Thoracic aorta (tissue), 2 donors: ENCODE measurements at places on chromosomes 2 and 18.

GRCh38 chr2:65370387-65371073, 61.9 kb downstream of the SPRED2 start:
- DNase-seq: no peak
- no peak overlapping the region for H3K27ac ChIP-seq
- H3K36me3 ChIP-seq: no peaks in the 10 kb centered on the region
- no peak overlapping the region for H3K4me3 ChIP-seq

DNA sequence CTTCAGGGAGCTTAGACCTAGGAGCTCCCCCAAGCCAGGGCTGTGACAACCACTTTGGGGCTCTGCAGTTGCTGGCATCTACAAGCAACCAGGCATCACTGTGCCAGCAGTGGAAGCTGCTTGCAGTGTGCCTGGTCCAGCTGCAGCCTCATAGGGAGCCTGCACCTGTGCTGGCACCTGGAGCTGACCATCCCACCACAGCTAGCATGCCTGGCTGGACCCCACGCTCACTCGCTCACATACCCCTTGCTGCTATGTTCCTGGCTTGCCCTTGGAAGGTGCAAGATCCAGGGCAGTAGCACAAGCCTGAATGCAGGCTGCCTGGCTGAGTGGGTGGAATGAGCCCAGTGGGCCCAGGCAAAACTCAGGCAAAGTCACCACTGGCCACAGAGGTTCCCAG, 82.5 kb downstream of the ZNF804A start:
- DNase-seq: no peak
- H3K27me3 ChIP-seq: no peaks in the 10 kb centered on the region
- no peaks in the 10 kb centered on the region for H3K4me1 ChIP-seq
- no peak overlapping the region for H3K27ac ChIP-seq
- no peak overlapping the region for H3K4me3 ChIP-seq

DNA sequence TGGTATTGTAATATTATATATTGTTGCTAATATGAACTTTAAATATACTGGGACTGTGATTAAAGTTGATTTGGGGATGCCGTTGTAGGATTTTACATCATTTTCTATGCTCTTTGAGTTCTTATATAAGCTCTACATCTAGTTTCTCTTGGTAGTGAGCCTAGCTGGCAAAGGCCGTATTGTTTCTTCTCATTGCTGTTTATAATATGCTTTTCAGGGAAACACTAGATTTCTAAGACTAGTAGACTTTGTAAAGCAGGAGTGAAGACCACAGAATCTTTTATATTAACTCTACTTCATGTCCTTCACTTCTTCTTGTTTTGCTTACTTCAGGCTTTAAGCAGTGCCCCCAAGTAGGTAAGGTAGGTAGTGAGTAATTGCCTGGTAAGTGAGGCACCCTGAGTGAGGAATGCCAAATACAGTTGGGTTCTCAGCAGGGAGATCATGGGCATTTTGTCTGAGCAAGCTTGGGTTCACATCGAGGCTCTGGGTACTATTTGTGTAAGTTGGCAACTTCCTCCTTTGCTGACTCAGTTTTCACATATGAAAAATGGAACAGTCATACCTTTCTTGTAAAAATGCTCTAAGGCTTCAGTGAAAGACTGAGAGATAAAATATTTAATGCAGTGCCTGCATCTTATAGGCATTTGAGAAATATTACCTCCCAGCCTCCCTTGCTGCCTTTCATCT, 96.4 kb downstream of the RNF144A start:
- H3K27me3 ChIP-seq: no peaks in the 10 kb centered on the region
- H3K4me1 ChIP-seq: peaks cover 5% of the 10 kb centered on the region
- no peak overlapping the region for H3K27ac ChIP-seq

- no peak overlapping the region for H3K27ac ChIP-seq
- H3K4me3 ChIP-seq: no peak overlapping the region
- no peaks in the 10 kb centered on the region for H3K4me1 ChIP-seq
- DNase-seq: no peak
Measured at GRCh38 chr18:70428439-70428838, 139.6 kb downstream of the SOCS6 start.

- H3K4me1 ChIP-seq: no peaks in the 10 kb centered on the region
- no peak overlapping the region for H3K27ac ChIP-seq
- H3K27me3 ChIP-seq: no peaks in the 10 kb centered on the region
- no peak for DNase-seq
Measured at GRCh38 chr2:156522864-156523440, 86.8 kb downstream of the GPD2 start.

- DNase-seq: no peak
- H3K36me3 ChIP-seq: no peaks in the 10 kb centered on the region
- H3K4me3 ChIP-seq: no peak overlapping the region
- H3K27ac ChIP-seq: no peak overlapping the region
Measured at GRCh38 chr2:56267415-56267788, 83.6 kb downstream of the CCDC85A start.

DNA sequence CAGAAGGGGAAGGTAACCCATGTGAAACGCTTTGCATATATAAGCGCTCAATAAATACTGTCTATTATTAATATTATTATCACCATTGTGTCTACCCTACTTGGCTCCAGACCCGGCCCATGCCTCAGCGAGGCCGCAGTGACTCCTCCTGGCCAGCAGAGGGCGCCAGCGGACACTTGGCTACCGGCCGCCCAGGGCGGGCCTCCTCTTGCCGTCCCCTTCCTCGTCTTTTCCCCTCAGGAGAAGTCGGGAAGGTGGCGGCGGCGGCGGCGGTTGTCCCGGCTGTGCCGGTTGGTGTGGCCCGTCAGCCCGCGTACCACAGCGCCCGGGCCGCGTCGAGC, at the start of gene AGFG1:
Gene AGFG1, plus strand, starts transcription at position 233 of the 341 bp plus-strand sequence. CDS start 266 bp downstream, outside the sequence.
- no peaks in the 10 kb centered on the region for H3K36me3 ChIP-seq
- H3K27me3 ChIP-seq: no peaks in the 10 kb centered on the region
- peak; percentile 27 for DNase-seq

DNA sequence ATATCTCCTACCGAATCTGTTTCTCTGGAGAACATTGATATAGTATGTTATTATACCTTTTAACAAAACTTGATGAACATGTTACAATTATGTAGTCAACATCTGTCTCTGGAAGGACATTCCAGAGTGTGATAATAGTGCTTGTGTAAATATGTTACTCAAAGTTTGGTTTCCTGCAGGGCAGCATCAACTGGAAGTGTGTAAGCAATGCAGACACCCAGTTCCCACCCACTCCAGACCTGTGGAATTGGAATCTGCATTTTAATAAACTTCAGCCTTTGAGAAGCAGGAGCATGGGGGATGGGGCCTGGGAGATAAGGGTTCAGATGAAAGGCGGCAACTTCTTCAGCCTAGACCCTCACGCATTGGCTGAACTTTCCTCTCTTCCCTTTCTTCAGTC, 398.9 kb downstream of the RND3 start:
- no peaks in the 10 kb centered on the region for H3K27me3 ChIP-seq
- H3K36me3 ChIP-seq: no peaks in the 10 kb centered on the region
- DNase-seq: no peak
- no peak overlapping the region for H3K4me3 ChIP-seq

DNA sequence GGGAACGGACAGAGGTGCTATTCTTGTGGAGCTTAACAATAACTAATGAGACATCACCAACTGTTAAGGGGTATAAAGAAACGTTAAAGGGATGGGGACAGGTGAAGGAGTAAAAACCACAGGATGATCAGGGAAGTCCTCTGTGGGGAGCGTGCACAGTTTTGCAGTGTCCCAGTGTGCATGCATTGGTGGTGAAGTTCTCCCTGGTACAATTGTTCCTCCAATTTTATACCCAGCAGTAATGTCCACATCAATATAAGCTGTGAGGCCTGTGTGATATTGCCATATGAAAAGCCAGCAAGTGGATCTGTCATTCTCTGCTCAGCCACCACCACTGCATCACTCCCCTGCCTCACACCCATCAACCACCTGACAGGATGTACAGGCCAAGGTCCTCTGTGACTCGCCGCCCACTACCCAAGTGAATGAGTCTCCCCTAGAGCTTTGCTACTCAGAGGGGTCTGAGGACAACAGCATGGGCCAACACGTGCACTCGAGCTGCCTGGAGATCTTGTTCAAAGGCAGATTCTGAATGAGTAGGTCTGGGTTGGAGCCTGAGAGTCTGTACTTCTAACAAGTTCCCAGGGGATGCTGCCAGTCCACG, 4.6 kb downstream of the MLPH start:
- no peak for DNase-seq
- no peak overlapping the region for H3K27ac ChIP-seq
- peaks cover 10% of the 10 kb centered on the region for H3K4me1 ChIP-seq
- peaks cover 4% of the 10 kb centered on the region for H3K27me3 ChIP-seq
- H3K4me3 ChIP-seq: no peak overlapping the region
- no peaks in the 10 kb centered on the region for H3K36me3 ChIP-seq

DNA sequence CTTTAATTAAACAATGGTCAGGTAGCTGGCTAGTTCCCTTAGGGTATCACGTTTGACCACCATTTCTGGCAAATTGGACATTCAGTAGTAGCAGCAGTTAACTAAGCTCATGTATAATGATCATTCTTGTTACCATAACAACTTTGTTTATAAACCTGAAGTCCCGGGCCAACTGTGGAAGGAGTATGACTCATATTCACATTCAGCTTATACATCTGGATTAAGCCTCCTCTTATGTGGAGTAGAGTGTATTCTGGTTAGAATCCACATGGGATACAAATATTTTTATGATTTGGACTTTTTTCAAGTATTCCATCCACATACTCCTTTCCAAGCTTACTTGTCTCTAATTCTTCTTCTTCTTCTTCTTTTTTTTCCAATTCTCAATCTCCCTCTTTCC, 70.3 kb upstream of the ZSWIM2 start:
- no peaks in the 10 kb centered on the region for H3K36me3 ChIP-seq
- no peak overlapping the region for H3K4me3 ChIP-seq
- H3K4me1 ChIP-seq: no peaks in the 10 kb centered on the region
- H3K27ac ChIP-seq: no peak overlapping the region
- DNase-seq: no peak
- no peaks in the 10 kb centered on the region for H3K27me3 ChIP-seq

DNA sequence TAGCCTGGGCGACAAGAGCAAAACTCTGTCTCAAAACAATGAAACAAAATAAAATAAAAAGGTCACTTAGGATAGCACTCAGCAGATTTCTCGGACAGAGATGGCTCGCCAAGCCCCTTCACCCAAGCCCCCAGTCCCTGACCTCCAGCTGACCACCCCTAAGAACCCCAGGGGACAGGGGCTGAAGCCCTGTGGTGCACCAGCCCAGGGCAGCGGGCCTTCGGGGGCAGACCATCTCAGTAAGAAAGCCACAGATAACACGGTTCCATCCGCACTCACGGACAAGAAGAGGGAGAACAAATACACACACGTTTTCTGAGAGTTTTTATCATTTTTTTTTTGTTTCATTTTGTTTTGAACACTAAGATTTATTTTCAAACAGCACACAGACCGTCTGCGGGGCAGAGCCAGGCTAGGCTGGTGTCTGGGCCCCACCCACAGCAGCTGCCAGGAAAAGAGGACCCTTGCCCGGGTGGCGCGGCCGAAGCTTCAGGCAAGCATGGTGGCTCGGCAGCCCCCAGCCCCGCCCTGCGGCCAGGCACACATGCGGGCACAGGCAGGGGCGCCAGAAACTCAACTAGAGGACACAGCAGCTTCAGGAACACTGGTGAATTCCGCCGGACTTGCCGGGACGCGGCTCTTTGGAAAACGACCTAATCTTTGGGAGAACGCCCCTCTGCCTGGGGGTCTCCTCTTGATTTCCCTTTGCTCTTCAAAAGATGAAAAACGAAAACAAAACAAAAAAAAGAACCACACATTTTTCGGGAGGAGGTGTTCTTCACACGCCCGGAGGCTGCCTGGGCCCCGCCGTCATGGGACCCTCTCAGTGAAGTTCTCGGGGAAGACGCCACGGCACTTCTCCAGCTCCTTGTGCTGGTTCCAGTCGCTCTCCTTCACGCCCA, 59.0 kb downstream of the BIN1 start:
- no peaks in the 10 kb centered on the region for H3K27me3 ChIP-seq
- no peaks in the 10 kb centered on the region for H3K4me1 ChIP-seq
- no peaks in the 10 kb centered on the region for H3K36me3 ChIP-seq
- no peak for DNase-seq
- no peak overlapping the region for H3K4me3 ChIP-seq
- no peak overlapping the region for H3K27ac ChIP-seq

GRCh38 chr2:191557841-191558240, 120.1 kb upstream of the NABP1 start:
- H3K4me3 ChIP-seq: no peak overlapping the region
- no peak overlapping the region for H3K27ac ChIP-seq
- no peaks in the 10 kb centered on the region for H3K4me1 ChIP-seq
- no peaks in the 10 kb centered on the region for H3K36me3 ChIP-seq
- no peak for DNase-seq

GRCh38 chr18:79792096-79792987, 5.4 kb upstream of the KCNG2 start:
- peak overlapping the region; percentile 35 for H3K4me3 ChIP-seq
- H3K36me3 ChIP-seq: no peaks in the 10 kb centered on the region
- H3K4me1 ChIP-seq: peaks cover 8% of the 10 kb centered on the region

GRCh38 chr18:63613420-63613819, 26.3 kb downstream of the SERPINB13 start:
- no peak overlapping the region for H3K4me3 ChIP-seq
- no peaks in the 10 kb centered on the region for H3K36me3 ChIP-seq
- H3K27ac ChIP-seq: no peak overlapping the region
- no peaks in the 10 kb centered on the region for H3K27me3 ChIP-seq

DNA sequence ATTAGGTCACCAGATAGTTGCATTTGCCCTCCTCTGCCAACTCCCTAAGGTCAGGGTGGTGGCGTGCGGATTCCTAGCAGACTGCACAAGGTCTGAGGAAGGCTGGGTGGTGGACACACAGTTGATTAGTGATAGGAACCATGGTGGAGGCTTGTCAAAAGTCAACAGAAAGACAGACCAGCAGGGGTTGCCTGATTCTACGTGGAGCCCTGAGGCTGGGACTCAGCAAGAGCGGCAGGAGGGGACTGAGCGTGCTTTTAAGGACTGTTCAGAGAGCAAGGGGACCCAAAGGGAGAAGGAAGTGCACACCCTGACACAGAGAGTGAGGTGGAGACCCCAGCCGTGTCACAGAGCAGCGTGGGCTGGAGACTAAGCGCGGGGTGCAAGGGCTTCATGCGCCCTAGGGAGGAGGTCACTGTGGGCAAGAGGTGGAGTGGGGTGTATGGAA, 513.2 kb downstream of the RNF144A start:
- no peaks in the 10 kb centered on the region for H3K36me3 ChIP-seq
- H3K27me3 ChIP-seq: no peaks in the 10 kb centered on the region
- H3K4me1 ChIP-seq: no peaks in the 10 kb centered on the region
- H3K4me3 ChIP-seq: peak overlapping the region; percentile 66

- no peaks in the 10 kb centered on the region for H3K36me3 ChIP-seq
- H3K4me1 ChIP-seq: peaks cover 4% of the 10 kb centered on the region
- H3K27ac ChIP-seq: no peak overlapping the region
- no peak overlapping the region for H3K4me3 ChIP-seq
Measured at GRCh38 chr2:186130748-186131641, 355.1 kb upstream of the ZC3H15 start.
